Bone marrow (tissue), 2 donors: ENCODE measurements at places on chromosomes 16 and 17.

- no peak for DNase-seq
Measured at GRCh38 chr17:78318407-78318806, 41.5 kb downstream of the SOCS3 start.

DNA sequence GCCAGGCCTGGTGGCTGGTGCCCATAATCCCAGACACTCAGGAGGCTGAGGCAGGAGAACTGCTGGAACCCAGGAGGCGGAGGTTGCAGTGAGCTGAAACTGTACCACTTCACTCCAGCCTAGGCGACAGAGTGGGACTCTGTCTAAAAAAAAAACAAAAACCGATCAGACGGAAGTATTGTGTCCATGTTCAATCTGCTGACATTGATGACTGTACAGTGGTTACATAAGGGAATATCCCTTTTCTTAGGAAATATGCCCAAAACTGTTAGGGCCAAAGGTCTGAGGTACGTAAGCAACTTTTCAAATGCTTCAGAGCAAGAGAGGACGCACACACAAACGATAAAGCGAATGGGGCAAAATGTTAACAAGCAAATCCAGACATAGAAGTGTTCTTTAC is 69.8 kb upstream of the DNAH17 start:
- DNase-seq: no peak

DNA sequence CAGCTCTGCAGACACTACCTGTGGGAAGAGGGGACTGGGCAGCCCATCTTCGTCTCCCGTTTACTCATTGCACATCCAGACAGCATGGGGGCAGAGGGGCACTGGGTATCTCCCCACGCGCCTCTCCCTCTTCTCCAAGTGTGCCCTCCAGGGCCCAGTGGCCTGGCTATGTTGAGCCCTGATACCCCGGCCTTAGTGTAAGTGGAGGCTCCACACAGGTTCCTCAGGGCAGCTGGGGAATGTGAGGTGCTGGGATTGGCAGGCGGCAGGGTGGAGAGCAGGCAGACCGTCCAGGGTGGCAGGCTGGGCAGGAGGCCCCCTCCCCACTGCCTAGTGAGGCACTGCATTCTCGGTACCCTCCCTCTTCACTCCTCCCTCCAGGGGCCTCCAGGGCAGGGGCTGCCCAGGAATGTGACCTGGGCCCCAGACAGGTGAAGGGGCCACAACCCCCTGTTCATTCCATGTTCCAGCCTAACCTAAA is 13.2 kb upstream of the NAGLU start:
- no peak for DNase-seq

DNA sequence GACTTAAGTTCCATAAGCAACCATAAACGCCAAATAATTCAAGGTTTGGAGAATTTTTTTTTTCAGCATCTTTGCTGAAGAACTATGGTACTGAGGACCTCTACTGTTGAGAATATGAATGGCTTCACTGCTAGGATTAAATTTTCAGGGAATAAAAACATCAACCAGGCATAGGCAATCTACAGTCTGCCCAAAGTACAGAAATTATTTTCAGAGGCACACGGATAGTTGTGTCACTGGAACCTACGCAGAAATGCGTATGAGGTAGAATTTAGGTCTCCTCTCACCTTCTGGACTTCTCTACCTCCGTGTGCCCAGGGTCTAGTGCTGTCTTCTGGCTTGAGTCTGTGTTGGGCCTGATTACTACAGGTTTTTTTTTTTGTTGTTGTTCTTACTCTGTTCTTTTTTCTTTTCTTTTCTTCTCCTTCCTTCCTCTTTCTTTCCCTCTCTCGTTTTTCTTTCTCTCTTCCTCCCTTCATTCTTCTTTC is 39.7 kb downstream of the NACA2 start:
- DNase-seq: no peak

GRCh38 chr17:62587554-62587953 is 39.9 kb upstream of the MRC2 start:
- DNase-seq: no peak

DNA sequence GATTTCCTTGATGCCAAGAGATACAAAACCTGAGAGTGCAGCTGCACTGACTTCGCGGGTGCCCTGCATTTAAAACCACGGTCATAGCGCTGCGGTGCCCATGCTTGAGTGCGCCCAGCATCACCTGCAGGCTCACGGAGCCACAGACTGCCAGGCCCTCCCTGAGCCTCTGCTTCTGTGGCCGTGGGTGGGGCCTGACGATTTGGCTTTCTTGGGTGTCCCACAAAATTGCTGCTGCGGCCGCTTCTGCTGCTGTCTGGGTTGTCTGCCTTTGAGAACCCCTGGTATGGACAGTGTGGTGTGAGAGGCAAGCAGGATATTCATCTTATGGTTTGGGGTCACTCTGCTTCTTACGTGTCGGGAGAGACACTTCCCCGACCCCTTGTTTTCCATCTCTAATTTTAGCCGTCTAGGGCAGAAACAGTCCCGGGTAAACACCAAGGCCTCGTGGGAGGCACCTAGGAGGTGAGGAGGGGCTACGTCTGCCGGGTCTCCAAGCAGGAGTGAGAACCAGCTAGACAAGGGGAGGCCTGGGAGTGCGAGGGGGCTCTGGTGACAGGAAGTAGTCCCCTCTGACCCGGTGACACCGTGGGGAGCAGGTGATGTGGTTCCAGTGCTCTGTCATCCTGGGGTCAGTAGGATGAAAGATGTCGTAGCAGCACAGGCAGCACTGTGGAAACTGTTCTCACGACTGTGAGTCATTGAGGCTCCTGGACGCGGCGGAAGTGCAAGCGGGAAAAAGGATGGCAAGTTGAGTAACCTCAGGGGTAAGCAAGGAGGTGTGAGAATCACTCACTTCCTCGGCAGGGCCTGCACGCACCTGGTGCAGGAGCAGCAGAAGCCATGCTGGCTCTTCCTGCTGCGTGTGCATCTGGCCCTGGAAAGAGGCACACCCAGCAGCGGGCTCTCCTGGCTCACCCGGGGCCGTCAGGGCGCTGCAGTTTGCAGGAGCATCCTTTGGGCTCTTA is 176.3 kb downstream of the RPTOR start:
- no peak for DNase-seq

DNA sequence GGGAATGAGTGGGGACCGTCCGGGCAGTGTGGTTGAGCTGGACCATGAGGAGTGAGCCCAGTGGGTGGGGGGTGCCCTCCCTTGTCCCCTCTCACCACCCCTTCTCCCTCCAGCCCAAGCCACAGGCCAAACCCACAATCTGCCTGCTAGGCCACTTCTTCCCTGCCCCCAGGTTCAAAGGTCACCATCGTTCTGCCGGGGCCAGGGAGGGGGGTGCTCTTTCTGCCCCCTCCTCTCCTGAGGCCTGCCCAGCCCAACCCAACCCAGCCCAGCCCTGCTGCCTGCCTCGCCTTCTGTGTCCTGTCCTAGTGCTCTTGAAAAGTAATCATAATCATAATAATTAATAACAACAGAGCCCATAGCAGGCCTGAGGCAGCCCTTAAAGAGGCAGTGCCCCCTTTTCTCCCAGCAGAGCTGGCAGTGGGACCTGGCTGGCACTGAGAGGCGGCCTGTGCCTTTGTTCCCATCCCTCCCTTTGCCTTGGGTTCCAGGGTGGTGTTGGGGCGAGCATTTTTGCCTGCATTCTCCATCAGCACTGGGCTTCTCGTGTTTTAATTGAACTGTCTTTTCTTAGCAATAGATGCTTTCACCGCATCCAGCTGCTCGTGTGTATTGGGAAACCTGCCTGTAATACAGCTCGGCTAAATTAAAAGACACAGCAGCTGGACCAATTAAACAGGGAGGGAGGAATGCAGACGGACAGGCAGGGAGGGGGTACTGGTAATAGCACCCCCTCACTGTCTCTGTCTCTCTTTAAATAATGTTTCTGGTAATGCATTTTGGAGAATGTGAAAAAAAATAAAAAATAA is 46.8 kb downstream of the SREBF1 start:
- DNase-seq: no peak

DNA sequence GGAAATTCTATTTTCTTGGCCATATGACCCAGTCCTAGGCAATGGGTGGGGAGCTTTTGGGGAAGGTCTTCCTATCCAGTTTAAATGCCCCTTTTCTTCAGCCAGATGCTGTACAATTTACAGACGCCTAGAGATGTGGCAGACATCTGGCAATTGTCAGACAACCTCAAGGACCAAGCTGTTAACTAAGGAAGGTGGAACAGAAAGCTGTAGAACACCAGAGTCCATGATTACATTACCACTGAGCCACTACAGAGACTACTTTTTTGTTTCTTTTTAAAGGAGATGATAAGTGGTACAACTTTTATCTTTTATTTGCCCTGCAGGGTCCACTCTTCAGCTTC is 21.1 kb upstream of the CORO6 start:
- DNase-seq: no peak

GRCh38 chr16:11084484-11084875 is 140.1 kb downstream of the CLEC16A start:
- no peak for DNase-seq

DNA sequence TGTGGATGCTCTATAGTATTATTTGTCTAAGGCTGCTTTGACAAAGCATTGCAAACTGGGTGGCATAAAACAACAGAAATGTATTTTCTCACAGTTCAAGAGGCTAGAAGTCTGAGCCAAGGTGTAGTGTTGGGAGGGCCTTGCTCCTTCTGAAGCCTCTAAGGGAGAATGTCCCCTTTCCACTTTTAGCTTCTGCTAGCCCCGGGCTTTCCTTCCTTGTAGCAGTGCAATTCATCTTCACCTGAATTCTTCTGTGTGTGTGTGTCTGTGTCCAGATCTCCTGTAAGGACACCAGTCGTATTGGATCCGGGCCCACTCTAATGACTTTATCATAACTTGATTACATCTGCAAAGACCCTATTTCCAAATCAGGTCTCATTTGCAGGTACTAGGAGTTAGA is 18.1 kb downstream of the KCNJ16 start:
- DNase-seq: no peak

- no peak for DNase-seq
Measured at GRCh38 chr17:31225831-31226230, 71.2 kb downstream of the OMG start.

- no peak for DNase-seq
Measured at GRCh38 chr17:5591966-5592365, 7.7 kb upstream of the NLRP1 start.

GRCh38 chr17:80371196-80371595 is 43.8 kb upstream of the ENDOV start:
- no peak for DNase-seq

DNA sequence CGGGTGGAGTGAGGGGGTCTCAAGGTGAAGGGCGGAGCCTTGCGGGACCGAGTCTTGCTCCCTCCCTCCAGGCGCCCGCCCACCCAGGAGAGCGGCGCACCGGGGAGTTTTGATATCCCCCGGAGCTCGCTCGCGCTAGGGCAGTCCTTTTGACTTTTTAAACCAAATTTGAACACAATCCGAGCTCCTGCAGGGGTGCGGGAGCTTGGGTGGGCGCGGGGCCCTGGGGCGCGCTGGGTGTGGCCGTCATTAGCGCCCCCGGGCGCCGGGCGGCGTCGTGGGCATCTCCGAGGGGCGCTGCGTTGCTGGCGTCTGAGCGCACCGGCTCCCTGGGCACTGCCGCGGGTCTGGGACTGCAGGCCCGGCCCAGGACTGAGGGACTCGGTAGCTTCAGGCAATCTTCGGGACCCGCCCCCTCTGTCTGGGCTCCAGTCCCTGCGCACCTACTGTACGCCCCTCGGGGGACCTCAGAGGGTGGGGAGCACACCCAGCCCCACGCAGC is 10.9 kb downstream of the MAF start:
- DNase-seq: no peak

DNA sequence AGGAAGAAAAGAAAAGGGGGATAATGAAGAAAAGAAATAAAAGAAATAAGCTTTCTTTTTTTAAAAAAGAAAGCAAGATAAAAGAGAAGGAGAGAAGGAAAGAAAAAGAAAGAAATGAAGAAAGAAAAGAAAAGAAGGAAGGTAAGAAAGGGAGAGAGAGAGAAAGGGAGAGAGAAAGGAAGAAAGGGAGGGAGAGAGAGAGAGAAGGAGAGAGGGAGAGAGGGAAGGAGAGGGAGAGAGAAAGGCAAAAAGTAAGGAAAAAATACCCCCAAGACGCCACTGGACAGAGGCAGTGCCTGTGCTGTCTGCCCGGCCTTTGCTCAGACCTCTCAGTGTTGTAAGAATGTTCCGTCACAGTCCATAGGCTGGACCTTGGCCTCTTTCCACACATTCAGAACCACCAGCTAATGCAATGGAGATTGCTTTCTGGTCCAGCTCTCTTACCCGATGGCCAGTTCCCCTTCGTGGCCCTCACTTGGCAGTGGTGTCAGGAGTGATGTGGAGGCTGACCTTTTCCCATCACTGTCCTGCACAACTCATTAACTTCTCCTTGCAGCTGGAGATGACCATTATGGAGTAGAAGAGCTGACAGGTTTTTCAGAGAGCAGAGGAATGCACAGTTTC is 14.3 kb upstream of the HNF1B start:
- DNase-seq: no peak

DNA sequence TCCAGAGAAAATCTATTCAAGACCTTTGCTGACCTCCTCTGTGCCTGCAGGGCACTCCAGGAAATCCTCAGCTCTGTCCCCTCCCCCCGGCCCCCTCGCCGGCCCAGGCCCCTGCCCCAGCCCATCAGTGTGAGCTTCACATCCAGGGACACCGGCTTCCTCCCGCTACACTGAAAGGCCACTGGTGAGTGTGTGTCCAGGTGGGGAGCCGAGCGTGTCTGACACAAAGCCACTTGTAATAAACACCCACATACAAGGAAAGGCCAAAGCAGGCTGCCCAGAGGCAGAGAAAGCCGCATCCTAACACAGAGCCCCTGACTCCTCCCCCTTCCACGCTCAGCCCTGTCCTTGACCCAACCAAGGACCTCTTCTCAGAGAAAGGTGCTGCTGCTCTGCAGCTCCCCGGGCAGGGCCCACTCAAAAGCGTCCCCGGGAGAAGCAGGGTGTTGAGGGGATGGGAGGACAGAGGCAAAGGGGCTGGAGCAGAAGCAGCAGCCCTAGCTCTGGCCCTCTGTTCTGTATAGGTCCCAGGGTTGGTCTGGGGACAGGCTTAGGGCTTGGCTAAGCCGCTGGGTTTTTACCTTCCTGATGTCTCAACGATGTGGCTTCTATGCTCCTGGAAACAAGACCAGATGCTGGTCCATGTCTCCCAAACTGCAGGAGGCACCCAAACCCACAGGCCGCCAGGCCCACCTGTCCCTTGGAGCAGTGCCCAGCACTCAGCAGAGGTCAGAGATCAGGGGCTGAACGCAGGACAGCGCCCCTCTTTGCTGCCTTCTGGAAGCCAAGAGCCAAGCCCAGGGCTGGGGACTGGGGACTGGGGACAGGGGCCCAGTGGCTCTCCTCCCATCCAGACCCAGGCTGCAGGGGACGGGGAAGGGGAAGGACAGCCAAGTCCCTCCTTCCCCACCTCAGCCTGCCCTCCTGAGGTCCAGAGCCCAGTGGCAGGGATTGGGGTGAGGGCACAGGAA is 15.3 kb downstream of the MNT start:
- no peak for DNase-seq

GRCh38 chr17:55830699-55831471 is 80.0 kb downstream of the PCTP start:
- no peak for DNase-seq

- DNase-seq: no peak
Measured at GRCh38 chr16:7113395-7113794, 219.2 kb upstream of the RBFOX1 start.

DNA sequence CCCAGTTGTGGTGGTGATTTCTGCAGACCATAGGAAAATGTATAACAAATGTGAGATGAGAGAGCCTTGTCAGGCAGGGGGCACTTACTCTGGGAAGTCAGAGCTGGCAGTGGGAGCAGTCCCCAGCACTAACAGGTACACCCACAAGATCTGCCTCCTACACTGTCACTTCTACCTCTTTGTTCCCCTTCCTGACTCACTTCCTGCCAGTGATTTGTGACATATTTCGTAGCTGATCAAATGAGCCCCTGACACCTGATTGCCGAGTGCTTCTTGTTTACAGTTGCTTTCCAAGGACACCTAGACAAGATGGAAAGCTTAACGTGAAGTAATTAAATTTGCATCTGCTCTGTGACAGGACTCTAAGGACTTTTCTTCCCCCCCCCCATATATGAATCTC is 40.5 kb downstream of the FTO start:
- DNase-seq: no peak
